ENCODE measurements at places on chromosomes 12 and 14.

- DNase-seq = no peak
These were observed 241.1 kb downstream of the SPTSSA start for GRCh38 chr14:34220921-34221320.

DNA sequence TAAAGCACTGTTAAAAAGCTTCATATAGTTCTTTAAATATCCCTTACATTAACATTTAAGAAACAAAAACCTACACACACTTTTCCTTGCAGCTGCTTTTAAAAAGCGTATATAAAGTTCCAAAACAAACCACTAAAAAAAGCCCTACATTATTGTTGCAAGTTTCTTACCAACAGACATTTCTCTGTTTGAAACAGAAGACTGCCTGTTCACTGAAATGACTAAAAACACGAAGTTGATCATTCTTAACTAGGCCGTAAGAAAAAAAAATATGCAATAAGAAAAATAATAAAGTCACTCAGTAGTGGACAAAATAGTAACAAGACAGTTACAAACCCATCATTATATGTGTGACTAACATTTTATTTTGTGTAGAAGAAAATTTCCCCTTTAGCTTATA is 37.3 kb downstream of the KIF21A start:
- DNase-seq = no peak

DNA sequence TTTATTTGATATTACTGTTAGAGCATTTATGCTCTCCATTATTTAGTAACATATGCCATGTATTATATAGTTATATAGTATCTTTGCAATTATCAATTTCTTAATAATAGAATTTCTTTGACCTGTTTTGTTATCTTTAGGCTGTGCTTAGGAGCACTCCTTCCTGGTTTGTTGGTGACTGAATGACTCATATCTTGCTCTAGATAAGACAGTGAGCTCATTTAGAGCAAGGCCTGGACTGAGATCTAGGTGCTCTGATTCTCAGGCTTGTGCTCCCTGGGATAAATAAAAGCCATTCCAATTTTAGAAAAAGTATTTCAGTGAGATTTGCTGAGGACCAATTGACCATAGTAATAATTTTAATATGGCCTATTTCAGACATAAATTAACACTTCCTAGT is 951.2 kb downstream of the FLRT2 start:
- DNase-seq = no peak

DNA sequence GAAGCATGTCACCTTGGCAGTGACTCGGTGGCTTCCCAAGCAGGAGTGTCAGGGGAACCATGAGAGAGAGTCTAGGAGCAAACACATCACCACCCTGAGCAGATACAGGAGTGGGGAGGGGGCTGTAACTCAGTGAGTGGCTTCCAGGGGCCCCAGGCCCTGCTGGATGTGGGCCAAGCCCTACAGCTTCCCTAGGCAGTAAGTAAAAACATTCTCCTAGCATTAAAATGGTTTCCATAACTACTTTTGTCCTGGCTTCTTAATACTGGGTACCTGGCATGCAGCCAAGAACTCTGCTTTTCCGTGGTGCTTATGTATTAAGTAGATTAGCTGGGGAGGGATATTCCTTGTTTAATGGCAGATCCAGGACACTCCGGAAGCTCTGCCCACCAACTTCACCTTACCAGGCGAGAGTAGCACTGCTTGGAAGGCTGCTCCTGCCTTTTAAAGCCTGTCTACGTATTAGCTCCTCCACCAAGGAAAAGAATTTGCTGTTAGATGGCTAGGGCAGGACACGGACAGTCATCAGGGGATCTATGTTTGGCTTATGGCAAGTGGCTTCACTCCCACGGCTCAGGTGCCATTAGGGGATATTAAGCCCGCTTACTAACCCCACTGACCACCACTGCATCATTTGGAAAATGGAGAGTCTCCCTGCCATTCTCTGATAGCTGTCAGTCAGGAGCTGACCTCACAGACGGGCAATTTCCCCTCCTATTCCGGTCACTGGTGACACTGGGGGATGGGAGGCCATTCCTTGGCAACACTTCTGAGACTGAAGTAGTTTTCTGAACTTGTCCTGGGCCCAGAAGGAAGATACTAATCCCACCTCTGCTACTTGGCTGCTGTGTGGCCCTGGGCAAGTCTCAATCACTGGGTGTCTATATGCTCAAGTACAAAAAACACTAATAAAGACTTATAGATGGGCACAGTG is 22.8 kb downstream of the OTUB2 start:
- no peak for DNase-seq

- DNase-seq = no peak
These were observed 130.7 kb upstream of the ARID2 start for GRCh38 chr12:45598761-45599160.

DNA sequence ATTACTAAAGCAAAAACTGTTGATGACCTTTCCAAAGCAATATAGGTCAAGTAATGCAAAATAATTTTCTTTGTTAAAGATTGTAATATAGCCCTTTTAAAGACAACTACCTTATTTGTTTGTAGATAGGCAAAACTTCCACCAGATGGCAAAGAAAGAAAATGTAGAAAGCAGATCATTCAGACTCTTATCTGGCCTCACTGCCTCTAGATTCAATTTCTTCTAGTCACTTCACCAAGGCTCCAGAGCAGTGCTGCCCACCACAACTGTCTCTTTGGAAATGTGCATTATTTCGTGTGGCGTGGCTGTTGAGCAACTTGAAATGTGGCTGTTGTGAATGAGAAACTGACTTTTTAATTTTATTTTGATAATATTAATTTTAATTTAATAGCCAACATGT is 127.1 kb downstream of the ITPR2 start:
- DNase-seq = no peak

DNA sequence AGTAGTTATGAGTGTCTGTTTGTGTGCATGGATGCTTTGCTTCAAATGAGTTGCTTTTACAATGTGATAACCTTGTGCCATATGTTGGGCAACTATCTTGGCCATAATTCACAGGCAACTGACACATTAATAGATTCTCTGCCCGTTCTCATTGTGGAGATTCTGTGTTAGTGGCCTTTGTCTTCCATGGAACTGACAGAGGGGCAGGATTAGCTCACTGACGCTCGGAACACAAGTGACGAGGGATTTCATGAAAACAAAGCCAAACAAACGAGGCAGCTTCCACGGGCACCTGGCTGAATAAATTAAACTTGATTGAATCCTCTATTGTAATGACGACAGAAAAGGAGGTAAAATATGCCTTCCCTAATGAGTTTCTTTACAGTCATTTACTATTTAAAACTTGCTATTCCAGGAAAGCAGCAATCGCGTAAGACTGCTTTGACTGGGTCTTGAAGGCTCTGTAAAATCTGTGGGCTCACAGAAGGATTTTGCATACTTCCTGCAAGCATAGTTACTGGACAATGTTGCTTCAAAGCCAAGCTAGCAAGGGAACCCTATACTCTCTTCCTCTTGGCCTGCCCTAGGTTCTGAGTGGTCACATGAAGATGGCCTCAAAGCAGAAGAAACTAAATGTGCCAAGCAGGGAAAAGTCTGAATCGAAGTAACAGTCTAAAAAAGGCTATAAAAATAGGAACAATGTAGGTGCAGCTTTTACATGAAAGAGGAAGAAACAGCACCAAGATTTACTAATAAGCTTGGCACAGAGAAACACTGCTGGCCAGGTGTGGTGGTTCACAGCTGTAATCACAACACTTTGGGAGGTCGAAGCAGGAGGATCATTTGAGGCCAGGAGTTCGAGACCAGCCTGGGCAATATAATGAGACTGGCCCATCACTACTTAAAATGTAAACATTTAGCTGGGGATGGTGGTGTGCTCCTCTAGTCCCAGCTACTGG is 28.1 kb upstream of the SINHCAF start:
- peak; percentile 50 for DNase-seq

- no peak for DNase-seq
These were observed 41.2 kb downstream of the VEZT start for GRCh38 chr12:95258803-95259202.

DNA sequence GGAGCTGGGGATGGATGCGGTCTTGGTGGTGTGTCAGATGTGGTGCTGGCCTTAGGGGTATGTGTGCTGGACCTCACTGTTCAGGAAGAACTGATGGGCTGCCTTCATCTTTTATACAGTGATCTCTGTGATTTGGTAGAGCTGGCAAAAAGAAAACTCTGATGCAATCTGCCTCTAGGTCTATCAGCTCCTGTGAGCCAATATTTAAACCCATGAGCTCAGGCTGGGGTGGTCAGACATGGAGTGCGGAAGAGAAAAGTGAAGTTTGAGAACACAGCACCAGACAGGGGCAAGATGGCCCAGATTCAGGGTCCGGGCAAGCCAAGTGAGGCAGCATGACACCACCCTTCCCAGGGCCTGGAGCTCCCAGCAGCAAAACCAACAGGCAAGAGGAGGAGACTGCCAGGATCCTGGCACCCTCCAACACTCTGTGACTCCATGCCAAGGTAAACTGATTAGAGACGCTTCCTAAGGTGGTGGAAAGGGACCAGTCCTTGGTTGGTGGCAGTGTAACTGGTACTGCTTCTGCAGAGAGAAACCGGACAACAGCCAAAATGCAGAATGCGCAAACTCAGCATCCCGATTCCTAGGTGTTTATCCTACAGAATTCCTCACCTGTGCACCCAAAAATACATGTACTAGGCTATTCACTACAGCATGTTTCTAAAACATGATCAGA is 82.3 kb downstream of the CHGA start:
- DNase-seq = no peak

DNA sequence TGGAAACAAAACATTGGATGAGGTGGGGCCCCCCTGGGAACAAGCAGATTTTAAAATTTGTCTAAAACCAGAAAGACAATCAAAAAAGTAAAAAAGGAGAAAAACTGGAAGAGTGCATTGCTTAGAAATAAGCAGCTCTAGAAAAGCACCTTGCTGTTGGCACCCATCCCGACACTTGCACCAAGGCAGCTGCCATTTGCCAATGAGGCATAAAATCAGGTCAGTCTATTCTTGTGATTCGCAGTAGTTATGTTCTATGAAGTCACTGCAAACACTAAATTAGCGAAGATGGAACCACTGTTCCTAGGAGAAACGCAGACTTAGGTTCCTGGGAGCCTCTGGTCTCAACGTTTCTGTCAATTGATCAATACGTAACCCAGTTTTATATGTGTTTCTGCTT is 16.2 kb downstream of the VPS33A start:
- peak; percentile 34 for DNase-seq

- no peak for DNase-seq
These were observed 265.6 kb downstream of the TMEM117 start for GRCh38 chr12:44101475-44101874.

DNA sequence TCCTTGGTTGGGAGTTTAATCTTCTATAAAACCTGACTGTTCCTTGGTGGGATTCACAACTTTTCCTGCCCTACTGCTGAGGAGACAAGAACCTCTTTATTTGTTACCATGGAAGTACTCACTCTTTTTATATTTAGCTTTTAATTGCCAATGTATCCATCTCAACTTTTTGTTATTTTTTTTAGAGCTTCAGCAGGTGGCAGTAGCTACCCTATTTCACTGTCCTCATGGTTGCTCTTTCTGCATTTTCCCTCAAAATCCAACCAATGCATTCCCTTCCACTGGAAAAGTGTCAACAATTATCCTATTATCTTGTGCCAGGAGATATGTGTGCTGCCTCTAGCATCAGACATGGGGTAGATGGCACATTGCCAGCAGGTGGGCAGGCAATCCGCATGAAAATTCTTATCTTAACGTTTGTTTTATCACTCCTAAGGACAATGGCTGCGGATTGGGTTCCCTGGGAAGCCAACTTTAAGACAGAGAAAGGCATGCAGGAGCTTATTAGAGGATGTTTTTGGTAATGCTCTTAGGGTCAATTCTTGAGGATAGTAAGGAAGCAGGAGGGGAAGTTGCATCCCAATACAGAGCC is 406.4 kb downstream of the SNAPC1 start:
- no peak for DNase-seq

DNA sequence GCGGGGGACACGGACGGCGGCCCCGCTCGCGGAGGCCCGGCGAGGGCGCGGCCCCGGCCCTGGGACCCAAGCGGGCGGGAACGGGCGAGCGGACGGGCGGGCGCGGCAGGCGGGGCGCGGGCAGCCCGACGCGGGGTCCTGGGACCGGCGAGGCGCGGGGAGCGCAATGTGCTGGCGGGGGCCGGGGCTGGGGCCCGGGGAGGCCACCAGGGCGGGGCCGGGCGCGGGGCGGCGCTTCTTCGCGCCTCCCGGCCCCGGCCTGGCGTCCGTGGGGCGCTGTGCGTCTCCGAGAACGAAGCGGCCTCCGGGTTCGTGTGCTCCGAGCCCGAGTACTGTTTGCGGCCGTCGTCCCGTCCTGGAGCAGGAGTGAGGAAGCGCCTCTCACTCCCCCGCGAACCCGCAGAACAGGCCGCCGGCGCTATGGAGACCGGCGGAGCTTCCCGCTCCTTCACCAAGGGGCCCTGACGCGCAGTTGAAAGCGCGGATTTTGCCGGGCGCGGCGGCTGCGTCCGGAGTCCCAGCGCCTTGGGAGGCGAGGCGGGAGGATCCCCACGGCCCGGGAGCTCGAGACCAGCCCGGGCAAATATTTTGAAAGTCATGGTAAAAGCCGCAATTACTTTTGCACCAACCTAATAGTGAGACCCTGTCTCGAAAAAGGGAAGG is 420 bp upstream of the ANKLE2 start:
- DNase-seq = peak; percentile 84
